ENCODE measurements at places on chromosomes 13 and 19.

DNA sequence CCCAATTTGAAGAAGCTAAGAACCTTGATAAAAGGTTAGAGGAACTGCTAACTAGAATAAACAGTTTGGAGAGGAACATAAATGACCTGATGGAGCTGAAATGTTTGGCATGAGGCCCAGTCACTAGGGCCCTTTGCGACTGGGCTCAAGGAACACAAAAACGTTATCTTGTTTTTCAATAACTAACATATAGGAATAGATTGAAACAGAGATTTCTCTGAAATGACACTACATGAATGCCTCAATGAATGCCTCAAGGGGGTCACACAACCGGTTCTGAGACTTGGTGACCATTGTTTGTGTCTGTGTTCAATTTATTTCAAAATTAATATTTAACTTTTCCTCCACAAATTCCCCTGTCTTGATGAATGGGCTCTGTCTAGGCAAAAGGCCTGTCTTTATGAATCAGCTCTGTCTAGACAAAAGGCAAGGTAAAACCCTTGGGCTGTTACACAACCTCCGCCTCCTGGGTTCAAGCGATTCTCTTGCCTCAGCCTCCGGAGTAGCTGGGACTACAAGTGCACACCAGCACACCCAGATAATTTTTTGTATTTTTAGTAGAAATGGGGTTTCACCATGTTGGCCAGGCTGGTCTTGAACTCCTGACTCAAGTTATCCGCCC lies 932 bp upstream of the ZNF486 start:
- DNase-seq: no peak

GRCh38 chr13:44425041-44425814 lies 51.6 kb downstream of the SERP2 start:
- DNase-seq: no peak

GRCh38 chr13:97179501-97179900 lies 42.6 kb upstream of the MBNL2 start:
- no peak for DNase-seq

DNA sequence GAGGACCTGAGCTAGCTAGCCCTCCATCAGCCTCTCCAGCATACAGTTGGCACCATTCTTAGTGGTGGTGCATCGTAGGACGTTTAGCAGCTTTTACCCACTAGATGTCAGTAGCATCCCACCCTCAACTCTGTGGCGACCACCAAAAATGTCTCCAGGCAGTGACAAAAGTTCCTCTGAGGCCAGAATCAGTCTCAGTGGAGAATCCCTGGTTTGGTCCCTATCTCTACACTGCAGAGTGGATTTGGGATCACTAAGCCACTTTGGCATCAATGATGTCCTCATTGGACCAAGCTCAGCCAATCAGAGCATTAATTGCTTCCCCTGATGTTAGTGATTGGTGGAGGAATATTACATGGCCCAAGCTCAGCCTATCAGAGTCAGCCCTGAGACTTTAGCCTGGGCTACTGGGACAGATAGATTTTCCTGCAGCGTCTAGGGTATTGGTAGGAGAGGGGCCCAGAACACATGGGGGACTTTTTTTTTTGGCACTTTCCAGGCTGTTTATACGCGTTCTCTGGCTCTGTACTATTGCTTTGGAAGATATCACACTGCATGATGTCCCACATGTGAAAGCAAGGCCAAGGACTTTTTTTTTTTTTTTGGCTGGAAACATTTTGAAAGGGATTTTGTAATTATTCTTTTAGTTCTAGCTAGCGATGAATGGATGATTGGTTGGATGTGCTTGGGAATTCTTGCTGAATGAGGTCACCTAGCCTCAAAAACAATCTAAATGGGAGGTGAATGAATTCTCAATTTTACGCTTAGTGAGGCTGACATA lies 7.0 kb downstream of the TMEM221 start:
- no peak for DNase-seq

- no peak for DNase-seq
Observed at GRCh38 chr13:109144693-109145437, 515.5 kb downstream of the MYO16 start.

- DNase-seq: no peak
Observed at GRCh38 chr19:4134351-4134750, 10.4 kb upstream of the MAP2K2 start.

DNA sequence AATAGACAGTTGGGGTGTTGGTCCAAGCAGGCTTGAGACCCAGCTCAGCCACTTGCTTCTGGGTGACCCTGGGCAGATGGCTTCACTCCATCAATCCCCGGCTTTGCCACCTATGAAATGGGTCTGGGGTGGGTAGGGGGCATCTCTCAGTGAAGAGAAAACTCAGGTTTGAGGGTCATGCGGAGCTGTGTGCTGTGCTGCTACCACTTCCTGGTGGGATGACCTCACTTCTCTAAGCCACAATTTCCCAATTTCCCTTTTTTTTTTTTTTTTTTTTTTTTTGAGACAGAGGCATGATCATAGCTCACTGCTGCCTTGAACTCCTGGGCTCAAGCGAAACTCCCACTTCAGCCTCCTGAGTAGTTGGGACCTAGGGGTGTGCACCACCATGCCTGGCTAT lies 4.6 kb upstream of the PLAUR start:
- DNase-seq: no peak

- no peak for DNase-seq
Observed at GRCh38 chr13:113771709-113772331, 12.8 kb downstream of the TMEM255B start.
